Activated naive CD4-positive, alpha-beta T cell treated with anti-CD3 and anti-CD28 coated beads, Interleukin-2, amount 50 U/mL, for 16 hours (primary cell): ENCODE measurements at places on chromosomes 5 and 9.

DNA sequence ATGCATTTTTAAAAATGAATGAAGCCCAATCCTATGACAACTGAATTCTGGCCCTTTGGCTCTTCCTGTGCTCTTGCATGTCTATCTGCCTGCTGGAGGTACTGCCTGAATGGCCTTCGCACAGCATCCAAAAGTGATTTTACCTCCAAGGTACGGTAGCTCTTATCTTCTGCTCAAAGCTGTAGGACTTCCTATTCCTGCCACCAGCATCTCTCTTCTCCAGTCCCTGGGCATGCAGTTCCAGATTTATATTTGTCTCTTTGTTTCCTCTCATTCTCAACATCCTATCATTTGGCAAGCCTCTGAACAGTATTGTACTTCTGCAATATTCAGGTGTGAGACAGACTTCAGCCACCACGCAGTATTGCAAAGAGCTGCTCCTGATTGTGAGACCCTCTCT lies 43.7 kb upstream of the SH3GL2 start:
- DNase-seq: no peak

GRCh38 chr9:136103651-136104487 lies 8.8 kb upstream of the NACC2 start:
- no peak for DNase-seq

- DNase-seq: no peak
Measured at GRCh38 chr9:131627326-131627647, 82.0 kb downstream of the PRRT1B start.

DNA sequence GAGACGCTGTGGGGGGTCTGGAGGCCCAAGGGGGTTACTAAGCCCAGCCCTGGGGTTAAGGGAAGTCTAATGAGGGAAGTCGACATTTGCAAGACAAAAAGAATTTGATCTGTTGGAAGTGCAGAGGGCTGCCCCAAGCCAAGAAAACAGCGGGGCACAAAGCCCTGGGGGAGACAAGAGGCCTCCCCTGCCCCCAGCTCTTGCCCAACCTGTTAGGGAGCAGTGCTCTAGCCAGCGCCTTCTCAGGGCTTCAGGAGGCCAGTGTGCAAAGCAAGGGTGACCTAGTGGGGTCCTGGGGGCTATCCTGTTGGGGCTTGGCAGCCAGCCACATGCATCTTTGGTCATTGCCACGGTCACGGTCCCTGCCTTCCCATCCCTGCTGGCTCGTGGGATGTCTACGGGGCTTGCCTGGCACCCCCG lies 25.2 kb downstream of the GFI1B start:
- DNase-seq: no peak

DNA sequence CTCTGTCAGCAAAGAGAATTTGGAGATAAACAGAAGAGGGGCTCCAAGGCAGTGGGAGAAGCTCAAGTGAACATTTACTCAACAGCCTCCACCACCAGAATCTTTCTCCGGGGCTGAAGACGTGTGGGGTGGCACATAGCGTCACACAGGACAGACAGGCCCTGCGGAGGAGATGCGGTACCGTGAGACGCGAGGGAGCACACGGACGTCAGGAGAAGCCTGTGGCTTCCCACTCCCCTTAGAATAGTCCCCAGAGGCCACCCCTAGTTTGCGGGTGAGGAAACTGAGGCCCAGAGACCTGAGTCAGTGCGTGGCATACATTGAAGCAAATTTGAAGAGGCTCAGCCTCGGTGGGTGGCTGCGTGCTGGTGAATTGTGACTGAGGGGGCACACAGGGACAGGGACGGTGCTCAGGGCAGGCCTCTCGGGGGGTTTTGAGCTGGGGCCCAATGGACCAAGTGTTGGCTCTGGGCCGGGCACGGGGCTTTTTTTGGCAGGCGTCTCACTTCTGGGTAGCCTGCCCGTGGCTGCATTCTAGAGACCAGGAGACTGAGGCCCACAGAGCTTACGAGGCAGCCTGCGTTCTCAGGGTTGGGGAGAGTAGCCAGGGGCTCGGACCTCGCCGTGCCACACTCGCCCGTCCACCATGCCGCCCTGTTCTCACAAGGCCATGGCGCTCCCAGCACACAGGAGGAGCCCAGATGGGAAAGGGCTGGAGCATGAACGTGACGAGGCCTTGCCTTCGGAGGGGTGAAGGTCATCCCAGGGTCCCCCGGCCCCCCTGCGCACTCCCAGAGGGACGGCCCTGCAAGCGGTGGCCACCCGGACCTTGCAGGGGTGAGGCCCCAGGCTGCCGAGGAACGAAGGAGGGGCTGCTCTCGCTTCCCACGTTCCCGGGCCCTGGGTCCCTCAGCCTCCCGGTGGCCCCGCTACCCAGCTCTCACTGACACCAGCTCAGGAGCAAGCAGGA lies 220.6 kb downstream of the C9orf50 start:
- DNase-seq: no peak

GRCh38 chr9:8705861-8706260 lies 906.3 kb upstream of the DMAC1 start:
- DNase-seq: no peak

- DNase-seq: no peak
Measured at GRCh38 chr5:107389130-107389774, 281.5 kb downstream of the EFNA5 start.

- no peak for DNase-seq
Measured at GRCh38 chr5:37882636-37883035, 42.8 kb upstream of the GDNF start.

DNA sequence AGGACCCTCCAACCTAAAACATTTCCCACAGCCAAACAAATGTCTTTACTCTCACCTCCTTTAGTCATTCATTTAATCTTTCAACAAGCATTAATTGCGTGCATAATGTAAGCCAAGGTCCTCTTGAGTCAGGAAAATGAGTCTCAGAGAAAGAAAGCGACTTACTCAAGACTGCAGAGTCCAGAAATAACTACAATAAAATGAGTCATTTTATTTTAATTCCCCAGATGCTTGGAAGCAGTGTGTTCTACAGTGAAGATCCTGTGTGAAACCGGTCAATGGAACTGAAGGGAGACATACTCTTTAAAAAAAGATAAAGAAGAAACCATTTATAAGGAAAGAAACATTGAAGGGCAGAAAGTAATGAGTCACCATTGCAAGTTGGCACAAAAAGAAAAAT lies 513.7 kb downstream of the CDK5RAP2 start:
- no peak for DNase-seq

GRCh38 chr9:93600504-93600903 lies 24.1 kb downstream of the PHF2 start:
- DNase-seq: no peak

DNA sequence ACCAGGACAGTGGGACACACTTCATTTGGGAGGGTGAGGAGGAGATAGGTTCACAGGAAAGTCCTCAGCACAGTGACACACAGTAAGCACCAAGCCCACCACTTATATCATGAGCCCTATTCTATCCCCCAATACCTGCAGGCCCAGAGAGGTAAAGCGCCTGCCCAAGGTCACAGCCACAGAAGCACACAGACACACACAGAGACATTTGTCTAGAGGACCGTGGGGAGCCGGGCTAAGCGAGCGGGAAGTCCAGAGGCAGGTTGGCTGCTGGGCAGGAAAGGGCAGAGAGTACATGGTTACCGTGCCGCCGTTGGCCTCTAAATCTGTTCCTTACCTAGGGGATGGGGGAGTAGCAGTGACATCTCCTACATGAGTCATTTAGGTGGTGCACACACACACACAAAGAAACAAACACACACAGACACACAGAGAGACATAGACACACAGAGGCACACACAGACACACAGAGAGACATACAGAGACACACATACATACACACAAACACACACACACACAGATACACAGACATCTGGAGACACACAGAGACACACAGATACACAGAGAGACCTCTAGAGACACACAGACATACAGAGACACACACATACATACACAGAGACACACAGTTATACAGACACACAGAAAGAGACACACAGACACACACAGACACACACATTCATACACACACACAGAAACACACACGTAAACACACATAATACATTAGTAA lies 15.9 kb upstream of the DUSP1 start:
- no peak for DNase-seq

DNA sequence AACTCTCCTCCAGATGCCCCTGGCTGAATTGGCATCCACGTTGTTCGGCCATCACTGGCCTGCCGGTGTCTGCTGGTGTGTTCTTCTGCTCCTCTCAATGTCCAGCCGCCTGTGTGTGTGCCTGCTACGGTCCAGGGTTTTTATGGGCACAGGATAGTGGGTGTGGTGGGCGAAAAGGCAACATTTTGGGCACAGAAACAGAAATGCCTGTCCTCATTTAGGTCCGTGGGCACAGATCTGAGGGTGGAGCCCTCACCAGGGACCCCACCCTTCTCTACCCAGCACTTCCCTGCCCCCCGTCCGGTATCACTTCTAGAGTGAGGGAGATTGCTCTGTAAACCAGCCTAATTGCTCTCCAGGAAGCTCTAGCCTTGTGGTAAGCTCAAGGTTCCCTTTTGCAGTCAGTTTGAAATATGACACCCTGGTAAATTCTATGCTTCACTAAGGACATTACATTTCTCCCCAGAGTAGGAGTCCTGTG lies 410.1 kb downstream of the MAT2B start:
- DNase-seq: no peak

DNA sequence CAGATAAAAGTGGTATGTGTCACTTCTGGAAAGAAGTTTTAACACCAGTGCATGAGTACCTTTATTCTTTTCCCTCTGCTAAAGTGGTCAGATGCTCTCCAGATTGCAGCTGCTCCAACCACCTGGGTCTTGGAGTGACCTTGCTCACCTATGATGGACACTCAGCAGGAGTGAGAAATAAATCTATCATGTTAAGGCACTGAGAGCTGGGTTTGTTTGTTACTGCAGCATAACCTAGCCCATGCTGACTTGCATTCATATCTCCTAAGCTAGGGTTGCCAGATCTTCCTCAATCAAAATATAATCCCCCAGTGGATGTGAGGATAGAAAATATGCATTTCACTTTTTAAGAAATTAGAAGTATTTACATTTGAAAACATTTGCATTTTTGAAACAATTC lies 295.9 kb downstream of the AGTPBP1 start:
- no peak for DNase-seq

DNA sequence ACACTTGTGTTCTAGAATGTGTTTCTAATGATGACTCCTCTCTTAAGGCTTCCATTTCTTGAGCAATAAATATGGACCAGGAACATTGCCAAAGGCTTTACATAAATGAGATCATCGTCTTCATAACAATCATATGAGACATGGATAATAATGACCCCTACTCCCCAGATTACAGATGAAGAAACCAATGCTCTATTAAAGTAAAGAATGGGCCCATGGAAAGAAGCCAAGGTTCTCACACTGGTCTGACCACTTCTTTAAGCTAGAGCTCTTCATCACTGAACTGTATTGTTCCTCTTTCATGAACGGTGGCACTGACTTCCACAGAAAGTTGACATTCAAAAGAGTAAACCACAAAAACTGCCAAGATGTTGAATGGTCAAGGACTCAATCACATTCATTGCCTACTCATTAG lies 65.3 kb downstream of the MARCHF3 start:
- no peak for DNase-seq

GRCh38 chr9:4105183-4105582 lies 194.7 kb downstream of the GLIS3 start:
- no peak for DNase-seq

DNA sequence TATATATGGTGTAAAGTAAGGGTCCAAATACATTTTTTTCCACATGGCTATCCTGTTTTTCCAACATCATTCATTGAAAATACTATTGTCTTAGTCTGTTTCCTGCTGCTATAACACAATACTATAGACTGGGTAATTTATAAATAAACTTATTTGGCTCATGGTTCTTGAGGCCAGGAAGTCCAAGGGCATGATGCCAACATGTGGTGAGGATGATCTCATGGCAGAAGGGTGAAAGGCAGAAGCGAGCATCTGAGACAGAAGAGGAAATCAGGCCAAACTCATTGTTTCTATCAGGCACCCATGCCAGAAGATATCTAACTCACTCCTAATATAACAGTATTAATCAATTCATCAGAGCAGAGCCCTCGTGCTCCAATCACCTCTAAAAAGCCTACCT lies 42.6 kb downstream of the ANKRD55 start:
- DNase-seq: no peak

DNA sequence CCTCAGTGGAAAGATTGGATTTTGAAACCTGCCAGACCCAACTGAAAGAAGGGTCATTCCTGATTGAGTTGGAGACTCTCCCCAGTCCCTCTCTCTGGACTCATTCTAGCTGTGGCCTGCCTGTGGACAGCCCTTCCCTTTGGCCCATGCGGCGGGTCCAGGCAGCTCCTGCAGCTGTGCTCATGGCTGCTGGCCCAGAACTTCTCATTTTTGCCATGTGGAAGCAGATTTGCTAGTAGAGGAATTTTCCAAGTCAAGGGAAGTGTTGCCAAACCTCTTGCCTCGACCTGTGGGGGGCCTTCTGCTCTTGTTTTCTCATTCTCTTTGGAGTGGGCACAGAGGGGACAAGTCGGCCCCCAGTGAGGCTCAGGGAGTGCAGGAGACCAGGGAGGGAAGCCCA lies 89.2 kb downstream of the ANKRD33B start:
- no peak for DNase-seq

- DNase-seq: no peak
Measured at GRCh38 chr5:65779643-65780042, 57.6 kb downstream of the NLN start.

- no peak for DNase-seq
Measured at GRCh38 chr5:21051945-21052344, 1063.9 kb upstream of the CDH18 start.

DNA sequence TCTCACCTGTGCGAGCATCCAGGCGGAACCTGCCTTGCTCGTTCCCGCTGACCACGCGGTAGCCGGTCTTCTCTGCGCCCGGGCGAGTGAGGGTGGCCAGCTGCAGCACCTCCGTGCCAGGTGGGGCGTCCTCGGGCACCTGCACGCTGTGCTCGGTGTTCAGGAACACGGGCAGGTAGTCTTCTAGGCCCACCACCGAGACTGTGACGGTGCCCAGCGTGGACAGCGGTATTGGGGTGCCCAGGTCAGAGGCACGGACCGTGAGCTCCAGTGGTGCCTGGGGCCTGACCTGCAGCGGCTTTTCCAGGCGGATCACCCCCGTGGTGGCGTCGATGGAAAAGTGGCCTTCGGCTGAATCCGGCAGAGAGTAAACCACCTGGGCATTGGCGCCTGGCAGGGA lies 59.5 kb downstream of the FAT2 start:
- DNase-seq: no peak
